ENCODE measurements at places on chromosomes 4 and X.

DNA sequence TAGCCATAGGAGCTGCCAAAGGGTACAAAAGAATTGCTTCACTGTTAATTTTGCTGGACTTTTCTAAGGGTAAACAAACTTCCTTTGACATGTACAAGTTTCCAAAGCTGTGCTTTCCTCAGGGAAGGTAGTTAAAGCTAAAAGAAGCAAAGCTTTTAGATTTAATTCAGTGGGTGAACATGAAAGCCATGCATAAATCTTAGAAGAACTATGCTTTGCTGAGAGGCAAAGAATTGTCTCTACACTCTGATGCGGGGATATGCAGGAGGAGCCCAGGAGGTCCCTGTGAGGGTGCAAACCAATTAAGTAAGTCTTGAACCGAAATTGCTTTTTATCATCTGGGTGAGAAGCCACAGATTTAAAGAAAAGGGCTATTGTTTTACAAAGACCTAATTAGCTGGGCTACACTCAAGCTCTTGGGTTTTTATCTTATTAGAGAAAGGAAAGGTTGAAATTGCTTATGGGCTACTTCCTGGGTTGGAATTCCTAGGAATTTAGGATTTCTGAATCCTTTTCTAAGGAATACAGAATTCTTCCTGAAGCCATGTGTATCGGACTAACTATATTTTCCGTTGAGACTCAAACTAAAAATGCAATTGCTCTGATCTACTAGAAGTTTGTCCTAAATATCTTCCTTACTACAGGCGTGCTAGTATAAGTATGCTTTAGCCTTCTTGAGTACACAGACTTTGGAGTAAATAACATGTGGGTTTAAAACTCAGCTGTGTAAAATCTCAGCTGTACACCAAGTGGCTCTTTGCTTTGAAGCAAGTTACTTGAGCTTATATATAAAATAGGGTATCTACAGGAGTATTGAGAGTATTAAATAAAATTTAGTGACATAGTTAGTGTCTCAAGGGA is 188.4 kb upstream of the ANK2 start:
- no peak for DNase-seq

GRCh38 chrX:100819534-100819836 is 706 bp upstream of the CSTF2 start:
- no peak for DNase-seq

GRCh38 chrX:116667346-116668134 is 204.8 kb upstream of the CT83 start:
- DNase-seq: no peak

GRCh38 chr4:124803026-124803425 is 90.5 kb upstream of the ANKRD50 start:
- DNase-seq: no peak

GRCh38 chr4:124409044-124409443 is 303.5 kb downstream of the ANKRD50 start:
- DNase-seq: no peak

DNA sequence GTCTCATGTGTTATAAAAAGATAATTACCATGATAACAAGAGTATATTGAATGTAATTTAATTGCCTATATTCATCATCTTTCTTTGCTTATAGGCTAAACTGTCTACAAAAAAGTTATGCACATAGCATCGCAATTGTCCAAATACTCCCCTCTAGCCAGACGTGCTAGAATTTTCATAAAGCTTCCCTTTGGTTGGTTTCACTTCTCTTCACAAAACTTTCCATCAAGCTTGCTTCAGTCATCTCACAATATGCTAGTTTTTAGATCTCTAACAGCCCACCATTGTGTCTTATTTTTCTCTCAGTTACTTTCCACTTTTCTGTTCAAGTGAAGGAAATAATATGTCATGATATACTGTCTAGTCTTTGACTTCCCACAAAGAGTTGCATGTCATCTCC is 448.3 kb upstream of the SPANXN1 start:
- DNase-seq: no peak

DNA sequence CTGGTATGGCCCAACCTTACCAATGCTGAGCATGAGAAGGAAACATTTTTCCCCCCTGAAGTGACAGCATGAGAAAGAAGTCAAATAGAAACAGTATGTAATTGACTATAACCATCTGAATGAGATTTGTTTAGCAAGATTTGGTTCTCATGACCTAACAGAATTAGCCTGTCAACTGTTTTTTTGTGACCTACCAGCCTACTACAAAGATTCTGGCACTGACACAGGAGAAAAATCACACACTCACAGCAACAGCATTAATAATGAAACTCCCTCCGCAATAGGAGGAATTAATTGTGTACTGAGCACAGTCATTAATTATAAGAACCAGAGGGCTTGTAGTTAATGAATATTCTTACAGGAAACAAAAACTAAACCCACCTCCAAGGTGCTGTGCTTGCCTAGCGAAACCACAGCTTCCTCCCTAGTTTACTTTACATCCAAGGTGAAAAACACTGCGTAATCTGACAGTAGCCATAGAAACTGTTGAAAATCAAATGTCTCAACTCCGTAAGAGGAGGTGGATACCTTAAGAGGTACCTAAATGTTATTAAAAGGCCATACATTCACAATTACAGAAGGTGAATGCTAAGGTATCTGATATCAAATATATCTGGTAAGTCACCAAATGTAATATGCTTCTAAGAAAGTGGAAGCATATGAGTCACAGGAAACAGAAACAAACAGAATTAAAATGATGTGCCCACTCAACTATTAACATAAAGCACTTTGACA is 34.9 kb downstream of the MMRN1 start:
- DNase-seq: peak; percentile 2

GRCh38 chr4:164012396-164013027 is 518.0 kb downstream of the TMA16 start:
- DNase-seq: no peak

DNA sequence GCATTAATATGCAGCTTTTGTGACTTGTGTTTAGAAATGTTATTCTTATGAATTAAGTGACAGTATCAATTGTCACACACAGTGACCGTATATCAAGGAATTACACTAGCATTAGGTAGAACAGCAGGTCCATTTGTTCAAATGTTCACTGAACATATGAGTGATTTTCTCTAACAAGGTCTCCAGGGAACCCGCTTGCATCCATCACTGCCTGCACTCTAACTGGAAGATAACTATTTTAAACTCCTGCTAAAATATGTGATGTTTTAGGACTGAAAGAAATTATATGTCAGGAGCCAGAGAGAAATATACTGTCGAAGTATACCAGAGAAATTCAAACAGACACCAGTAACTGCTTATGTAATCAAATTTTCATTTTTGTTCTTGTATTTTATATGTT is 1395.7 kb downstream of the PCDH18 start:
- no peak for DNase-seq

- no peak for DNase-seq
Measured at GRCh38 chr4:121939690-121940089, 12.2 kb downstream of the TRPC3 start.

DNA sequence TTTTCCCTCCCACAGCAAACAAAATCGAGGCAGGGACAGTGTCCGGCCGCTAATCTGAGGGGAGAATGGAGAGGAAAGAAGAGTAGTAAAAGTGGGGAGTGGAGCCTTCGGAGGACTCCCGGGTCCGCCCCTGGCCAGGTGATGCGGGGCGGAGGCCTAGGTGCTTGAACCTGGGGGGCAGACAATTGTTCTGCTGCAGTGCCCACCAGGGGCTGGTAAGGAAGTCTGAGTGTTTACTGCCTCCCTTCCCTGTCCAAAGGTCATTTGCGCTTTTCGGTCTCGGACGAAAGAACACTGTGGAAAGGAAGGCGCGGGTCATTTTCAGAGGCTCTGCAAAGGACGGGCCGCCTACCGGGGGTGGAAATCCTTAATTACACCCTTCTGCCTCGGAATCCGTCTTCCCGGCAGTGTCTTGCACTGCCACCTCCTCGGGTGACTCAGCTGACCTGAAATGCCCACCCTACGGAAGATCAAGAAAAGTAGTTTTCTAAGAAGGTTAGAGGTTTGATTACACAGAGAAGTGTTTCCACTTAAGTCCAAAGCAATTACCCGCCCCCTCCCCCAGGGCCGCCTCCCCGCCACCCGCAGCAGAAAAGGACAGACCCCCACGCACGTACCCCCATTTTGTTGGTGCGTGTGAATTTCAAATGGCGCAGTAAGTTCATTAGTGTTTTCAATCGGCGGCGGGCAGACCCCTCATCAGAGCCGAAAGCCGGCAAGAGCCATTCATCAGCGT is 99.9 kb upstream of the TENM3 start:
- no peak for DNase-seq

GRCh38 chrX:72430405-72430968 is 124.8 kb upstream of the CITED1 start:
- DNase-seq: no peak

GRCh38 chrX:103092942-103093341 is at the start of gene NXF3:
NXF3 (minus strand) TSS chrX:103093143; CDS start chrX:103093023, 120 bp downstream.
- DNase-seq: no peak

DNA sequence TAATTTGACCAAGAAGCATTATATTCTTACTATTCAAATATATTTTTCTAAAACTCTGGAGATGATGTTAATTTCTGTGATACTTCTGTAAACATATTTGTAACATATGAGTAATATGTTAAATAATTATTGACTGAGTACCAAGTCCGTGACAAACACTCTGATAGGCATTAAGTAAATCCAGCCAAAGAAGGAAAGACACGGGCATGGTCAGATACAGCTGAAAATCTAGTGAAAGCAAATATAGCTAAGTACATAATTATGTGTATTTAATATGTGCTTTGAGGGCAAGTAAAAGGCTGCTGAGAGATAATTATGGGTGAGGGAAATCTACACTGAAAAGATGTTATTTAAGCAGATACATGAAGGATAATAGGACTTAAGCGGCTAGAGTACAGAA is 1263.6 kb upstream of the ADGRL3 start:
- no peak for DNase-seq

GRCh38 chr4:61864286-61864685 is 664.2 kb downstream of the ADGRL3 start:
- DNase-seq: no peak

DNA sequence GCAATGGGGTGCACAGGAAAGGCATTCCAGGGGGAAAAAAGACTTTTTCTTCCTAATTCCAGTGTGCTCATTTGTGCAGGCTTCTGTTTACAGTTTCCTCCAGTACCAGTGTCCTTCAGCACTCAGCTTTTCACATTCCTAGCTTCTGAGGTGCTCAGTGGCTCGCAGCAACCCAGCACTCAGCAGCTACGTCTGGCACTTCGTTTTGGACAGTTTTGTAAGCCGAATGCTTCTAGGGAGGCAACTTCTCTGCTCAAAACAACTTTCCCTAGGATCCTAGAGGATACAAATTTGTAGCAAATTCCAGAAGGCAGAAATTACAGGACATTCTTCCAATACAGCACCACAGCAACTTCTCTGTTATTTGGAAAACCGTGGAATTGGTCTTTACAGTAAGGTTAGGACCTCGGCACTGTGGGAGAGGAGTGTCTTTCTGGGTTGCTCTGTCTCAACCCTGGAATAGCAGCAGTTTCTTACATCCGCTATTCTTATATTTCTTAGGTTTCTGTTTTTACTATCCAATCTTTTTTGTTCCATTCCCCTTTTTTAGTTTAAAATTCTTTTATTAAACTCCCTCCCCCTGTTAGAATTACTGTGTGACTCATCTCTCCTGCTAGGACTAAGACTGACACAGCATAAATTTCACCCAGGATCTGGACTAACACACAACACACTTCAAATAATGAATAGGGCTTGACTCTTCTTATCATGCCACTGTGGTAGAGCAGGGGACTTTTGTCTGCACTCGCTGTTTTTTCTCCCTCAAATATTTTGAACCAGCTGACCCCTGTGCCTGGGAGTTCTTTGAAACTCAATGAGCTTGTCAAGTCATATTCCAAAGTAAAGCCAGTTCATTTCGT is 1314.7 kb downstream of the FSTL5 start:
- no peak for DNase-seq

GRCh38 chr4:114021451-114021850 is 42.0 kb upstream of the ARSJ start:
- no peak for DNase-seq

GRCh38 chr4:41142376-41143310 is 71.7 kb downstream of the APBB2 start:
- DNase-seq: no peak

DNA sequence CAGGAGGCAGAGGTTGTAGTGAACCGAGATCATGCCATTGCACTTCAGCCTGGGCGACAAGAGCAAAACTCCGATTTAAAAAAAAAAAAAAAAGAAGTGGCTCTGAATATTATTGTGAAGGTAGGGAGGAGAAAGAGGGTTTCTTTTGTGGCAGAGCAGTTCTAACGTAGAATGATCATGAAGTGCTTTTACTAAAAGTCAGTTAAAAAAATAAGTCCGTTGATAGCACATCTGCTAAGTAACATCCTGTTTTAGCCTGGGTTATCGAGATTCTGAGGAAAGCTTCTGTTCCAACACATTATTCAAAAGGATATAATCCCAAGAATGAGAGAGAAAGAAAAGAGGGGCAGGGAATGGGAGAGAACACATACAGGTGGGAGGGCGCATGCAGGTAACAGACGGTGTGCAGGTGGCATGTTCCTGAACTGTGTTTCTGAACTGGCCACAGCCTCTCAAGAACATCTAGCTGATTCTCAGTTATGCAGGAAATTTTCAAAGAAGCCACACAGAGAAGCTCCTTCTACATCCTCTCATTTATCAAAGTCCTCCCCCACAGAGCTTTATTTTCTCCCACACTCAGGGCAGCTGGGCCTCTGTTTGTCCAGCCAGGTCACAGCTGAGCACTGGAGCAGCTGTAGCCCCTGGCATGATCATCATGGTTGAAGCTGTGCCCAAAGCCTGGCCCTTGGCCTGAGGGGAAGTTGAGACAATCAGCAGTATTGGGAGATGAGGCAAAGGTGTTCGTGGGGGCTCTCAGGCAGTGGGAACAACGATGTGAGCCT is 342.3 kb downstream of the ZNF674 start:
- DNase-seq: no peak

DNA sequence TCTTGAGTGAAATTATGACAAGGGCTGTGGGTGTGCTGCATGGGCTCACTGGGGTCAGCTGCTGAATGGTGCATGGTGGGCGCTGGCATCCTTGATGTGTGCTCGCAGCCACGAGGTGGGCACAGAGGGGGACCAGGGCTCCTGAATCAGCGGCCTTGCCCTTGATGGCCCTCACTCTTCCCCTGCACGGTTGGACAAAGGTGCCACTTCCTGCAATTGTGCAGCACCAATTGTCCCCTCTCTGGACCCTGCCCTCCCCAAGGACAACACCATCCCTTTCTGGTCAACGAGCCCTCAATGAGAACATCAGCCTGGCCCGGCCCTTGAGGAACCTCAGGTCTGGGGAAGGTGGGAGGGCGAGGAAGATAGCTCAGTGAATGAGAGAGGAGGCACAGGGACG is 16.1 kb downstream of the ABLIM2 start:
- DNase-seq: no peak

DNA sequence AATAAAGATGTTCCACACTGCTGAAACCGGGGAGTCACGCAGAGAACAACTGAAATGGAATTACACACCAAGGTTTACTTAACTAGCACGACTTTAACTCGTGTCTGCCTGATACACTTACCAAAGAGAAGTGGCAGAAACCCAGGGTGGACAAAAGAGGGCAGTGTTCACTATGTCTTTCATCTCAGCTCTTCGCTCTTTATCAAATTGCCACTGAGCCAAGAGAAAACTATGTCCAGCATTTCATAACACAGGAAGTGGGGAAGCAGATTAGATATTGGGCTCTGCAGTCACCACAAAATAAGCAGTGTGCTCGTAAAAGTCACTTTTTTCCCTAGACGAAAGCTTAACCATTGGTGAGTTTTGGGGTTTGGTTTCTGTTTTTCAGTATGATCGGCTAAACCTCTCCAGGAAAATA is 155.7 kb downstream of the CHIC2 start:
- no peak for DNase-seq

GRCh38 chr4:118865091-118865708 is 23.5 kb upstream of the SYNPO2 start:
- DNase-seq: no peak

- no peak for DNase-seq
Measured at GRCh38 chrX:1720836-1721235, 106.0 kb downstream of the ASMT start.

- DNase-seq: no peak
Measured at GRCh38 chrX:109350551-109350950, 131.3 kb downstream of the GUCY2F start.

Measured in stimulated activated CD4-positive, alpha-beta T cell treated with anti-CD3 and anti-CD28 coated beads, Interleukin-4, amount 100 ng/mL, for 4 hours (primary cell).